ENCODE measurements at places on chromosomes 16 and 17. TPM values are rescaled to one million over a fixed set of nuclear protein-coding genes. Genes with fewer than 3 reads are reported as not detected.

- DNase-seq: no peak
Observed at GRCh38 chr17:1010086-1010450, 13.1 kb downstream of the TIMM22 start.

HSDL1 gene
- 12.5 TPM for total RNA-seq

- DNase-seq: no peak
Observed at GRCh38 chr17:62713086-62713881, 85.8 kb downstream of the MRC2 start.

MT1F gene
- total RNA-seq: 0.18 TPM

- no peak for DNase-seq
Observed at GRCh38 chr17:56395787-56396186, 197.7 kb upstream of the NOG start.

- peak; percentile 26 for DNase-seq
Observed at GRCh38 chr16:53743149-53743566, 39.2 kb downstream of the FTO start.

- no peak for DNase-seq
Observed at GRCh38 chr16:88610080-88610479, 28.3 kb upstream of the IL17C start.

DNA sequence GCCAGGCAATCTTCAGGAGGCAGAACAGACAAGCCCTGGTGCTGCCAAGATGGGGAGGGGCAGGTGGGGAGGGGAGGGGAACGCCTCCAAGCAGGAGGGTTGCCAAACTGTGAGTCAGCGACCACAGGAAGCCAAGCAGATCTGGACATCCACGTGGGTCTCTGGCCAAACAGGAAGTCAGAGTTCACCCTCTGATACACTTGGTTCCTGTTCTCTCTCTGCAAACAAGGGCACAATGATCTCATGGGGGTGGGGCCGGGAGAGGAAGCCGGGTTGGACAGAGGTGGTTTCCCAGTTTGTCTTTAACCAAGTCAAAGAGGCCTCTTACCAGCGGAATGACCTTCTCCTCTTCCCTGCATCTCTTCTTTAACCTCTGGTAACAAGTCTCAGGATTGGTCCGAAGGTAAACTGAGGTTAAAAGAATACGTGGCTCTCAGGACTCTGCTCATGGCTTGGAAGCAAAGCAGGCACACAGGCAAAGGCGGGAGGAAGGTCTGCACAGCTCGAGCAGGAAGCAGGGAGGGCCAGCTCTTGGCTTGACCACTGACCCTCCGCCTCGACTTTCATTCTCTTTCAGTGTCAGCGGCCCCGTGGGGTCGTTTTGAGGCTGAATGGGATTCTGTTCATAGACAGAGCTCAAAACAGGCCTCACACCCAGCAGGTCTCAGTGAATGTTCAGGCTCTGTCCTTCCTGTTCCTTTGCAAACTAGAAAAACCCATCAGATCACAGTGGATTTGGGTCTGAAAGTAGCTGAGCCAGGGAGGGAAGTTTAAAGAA is 32.9 kb downstream of the TK2 start:
- peak; percentile 99 for DNase-seq

DNA sequence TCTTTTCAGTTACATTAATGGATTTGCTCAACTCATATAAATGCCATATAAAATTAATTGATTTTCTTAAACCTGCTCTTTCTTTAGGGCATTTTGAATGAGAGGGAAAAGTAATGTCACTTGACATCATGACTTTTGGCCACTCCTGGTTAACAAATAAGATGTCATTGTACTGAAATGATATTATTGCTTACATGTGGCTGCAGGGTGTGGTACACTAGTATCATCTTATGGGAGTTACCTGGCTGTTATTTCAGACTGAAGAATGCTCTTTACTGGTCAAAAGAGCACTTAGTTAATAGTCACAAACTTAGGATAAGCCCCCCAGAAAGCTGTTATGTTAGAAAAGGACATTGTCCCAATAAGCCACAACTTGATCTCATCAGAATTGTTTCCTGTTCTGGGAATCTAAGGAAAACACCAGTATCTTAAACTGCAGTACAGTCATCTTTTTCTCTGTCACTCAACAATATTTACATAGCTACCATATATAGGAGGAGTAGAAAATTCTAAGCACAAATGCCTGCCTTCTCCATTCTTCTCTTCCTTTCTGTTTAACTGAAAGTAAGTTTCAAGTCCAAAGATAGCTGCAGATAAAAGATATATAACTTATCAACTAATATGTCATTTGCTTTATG is 53.9 kb upstream of the MRC2 start:
- DNase-seq: no peak

DNA sequence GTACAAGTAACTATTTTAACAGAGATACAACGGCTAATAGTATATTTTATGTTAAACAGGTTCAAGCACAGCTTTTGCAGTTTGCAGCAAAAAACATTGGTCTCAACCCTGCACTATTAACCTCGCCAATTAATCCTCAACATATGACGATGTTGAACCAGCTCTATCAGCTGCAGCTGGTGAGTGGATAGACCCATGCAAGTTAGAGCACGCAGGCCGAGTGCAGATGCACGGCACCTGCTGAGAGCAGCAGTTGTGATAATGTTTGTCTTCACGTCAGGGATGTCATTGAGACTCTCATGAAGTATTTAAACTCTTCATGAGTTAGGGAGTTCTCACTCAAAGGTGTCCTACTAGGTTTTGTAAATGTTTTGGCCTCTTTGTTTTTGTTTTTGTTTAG is 45.6 kb downstream of the TMC6 start:
- no peak for DNase-seq

DNA sequence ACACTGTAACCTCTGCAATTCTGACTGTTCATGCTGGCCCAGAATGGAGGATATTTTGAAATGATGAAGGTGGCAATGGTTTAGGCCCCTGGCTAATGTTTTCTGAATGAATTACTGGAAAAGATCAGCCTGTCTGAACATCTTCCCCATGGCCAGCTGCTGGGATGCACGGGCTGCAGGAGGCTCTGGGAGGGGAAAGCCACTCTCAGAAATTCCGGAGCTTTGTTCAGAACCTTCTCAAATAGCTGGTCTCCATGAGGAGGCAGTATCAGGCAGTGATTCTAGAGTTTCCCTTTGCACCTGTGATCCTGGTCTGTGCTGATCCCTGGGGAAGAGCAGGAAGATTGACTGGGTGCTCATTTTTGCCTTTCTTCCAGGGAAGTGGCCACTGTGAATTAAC is 5.0 kb downstream of the SLC6A2 start:
- no peak for DNase-seq

GRCh38 chr17:9080296-9080914 is 59.1 kb downstream of the NTN1 start:
- no peak for DNase-seq

DNA sequence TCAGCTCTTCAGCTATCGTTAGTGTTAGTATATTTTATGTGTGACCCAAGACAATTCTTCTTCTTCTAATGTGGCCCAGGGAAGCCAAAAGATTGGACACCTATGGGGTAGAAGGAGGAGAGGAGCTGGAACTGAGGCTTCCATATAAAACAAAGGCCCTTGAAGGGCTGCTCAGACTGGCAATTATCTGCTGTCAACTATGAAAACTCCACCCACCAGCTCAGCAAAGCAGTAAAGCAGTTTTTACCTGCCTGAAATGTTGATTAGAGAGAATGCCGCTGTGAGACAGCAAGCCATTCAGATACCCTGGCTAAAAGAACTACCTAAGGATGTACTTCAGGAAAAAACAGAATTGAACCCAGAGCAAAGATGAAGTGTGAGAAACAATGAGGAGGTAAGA is 45.9 kb upstream of the GNAO1 start:
- no peak for DNase-seq

GRCh38 chr17:56222255-56222654 is 69.0 kb downstream of the ANKFN1 start:
- peak; percentile 19 for DNase-seq

DNA sequence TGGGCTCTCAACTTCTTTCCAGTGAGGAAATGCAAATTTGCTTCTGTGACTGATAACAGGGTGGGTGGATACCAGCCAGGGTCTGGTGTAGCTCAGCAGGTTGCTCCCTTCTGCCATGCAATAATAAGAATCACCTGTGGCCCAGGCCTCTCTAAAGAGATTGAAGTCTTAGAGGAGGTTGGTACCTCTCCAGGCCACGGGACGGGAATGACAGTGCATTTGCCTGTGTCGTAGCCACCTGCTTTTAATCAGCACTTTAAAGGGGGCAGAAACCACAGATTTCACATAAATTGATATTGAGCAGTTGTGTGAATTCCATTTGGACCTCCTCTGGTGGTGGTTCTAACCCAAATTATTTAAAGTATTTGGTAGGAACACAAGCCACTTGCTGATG is 246.9 kb downstream of the PRKCA start:
- peak; percentile 92 for DNase-seq

CANT1 gene
- 33.4 TPM for total RNA-seq

PYDC1 gene
- total RNA-seq: not detected

DNA sequence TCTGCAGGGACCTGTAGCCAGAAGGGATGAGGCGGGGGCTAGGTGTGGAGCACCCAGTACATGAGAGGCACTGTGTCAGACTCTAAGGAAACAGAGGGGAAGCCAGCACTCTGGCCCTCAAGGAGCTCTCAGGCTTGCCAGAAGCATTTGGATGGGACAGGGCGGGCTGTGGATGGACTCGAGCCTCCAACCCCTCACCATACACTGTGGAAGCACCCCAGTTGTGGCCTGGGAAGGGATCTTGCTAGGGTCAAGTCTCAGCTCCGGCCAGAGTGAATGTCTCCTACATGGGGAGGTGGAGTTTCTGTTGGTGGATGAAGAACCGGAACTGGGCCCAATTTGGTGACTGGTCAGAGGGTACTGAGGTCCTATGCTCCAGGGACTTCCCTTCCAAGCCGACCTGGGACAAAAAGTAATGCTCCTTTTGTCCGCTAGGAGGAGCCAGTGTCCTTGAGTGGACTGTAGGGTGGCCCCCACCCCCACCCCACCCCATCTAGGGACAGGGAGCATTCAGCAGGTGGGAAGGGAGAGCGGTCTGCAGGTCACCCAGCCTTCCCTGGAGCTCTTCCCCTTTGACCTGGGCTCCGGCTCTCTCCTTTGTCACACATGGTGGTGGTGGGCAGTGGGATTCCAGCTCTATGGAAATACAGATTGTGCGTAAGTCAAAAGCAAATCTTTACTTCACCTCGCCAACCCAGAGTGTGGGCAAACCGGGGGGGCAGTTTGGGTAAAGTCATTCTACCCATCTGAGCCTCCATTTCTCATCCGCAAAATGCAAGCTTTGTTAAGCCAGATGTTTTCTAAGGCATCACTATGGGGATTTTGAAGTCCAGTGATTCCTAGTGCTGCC is 20.4 kb upstream of the PHB1 start:
- peak; percentile 51 for DNase-seq

- peak; percentile 77 for DNase-seq
Observed at GRCh38 chr17:77409282-77410161, 268.8 kb downstream of the SEC14L1 start.

NTN1 gene
- total RNA-seq: 0.81 TPM

DNA sequence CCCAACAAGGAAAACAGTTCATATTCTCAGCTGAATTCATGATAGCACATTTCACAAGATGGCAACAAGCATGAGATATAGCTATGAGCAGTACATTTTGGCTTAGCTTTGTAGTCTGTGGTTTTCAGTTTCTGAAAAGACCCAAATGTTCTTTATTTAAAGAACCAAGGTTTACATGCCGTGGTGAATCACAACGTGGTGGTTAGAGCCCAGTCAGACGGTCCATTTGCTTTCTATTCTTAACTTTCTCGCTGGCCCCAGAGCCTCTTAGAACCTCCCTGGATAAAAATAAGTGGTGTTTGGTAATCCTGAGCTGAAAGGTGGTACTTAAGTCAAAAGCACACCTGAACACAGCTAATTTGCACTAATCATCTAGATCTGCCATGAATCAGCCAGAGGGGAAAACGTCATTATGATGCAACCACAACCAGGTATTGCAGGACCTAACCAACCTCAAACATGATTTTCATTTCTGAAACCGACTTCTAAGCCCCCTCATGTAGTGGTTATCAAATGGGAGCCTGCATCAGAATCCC is 18.6 kb upstream of the HAPSTR1 start:
- DNase-seq: peak; percentile 93

DNA sequence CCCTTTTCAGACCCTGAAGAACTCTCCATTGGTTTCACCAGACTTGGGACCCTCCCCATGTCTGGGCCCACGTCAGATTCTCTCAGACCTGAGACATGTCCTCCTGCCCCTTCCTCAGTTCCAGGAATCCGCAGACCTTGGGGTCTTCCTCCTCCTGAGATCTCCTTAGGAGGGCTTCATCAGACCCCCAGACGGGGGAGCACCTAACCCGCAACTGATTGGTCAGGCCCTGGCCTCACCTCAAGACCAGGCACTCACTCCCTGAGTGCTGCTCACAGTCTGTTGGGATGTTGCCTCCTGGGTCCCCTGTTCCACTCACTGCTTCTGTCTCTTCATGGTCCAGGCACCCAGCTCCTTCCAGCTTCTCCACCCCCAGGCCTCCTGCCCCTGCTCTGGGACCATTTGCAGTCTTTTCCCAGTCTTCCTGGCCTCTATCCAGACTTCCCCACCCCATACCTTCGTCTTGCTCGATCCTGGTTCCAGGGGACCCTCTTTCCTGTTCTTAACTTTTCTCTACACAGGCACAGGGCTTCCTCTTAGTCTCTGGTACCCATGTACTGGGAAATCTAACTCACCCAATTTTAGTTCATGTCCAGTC is 1.2 kb downstream of the GID4 start:
- no peak for DNase-seq

GRCh38 chr17:81480140-81481072 is 32.2 kb downstream of the ACTG1 start:
- peak; percentile 81 for DNase-seq

- DNase-seq: no peak
Observed at GRCh38 chr16:79328402-79329165, 272.0 kb downstream of the MAF start.

DNA sequence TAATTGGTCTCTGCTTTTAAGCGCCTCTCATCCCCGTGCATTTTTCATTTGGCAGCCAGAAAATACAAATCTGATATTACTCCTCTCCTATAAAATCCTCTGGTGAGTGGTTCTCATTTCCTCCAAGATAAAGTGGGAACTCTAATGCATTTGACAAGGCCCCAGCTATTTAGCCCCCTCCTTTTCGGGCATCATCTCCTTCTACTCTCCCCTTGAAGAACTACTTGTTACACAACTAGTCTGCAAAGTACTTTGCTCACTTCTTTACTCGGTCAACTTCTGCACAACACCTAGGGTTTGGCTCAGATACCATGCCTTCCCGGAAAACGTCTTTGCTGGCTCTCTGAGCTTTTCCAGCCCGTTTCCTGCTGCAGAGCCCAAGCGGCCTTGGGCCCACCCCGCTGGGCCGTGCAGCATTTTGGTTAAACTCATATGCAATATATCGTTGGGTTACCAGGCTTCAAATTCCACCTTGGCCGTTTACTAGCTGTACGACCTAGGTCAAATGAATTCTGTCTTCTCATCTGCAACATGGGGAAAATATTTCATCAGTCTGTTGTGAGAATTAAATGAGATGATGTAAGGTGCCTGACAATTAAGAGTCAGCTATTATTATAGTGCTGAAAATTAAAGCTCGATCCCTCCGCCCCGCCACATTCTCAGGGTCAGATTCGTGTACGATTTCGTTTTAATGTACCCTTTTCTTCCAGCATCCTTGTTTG is 883 bp upstream of the TAF15 start:
- no peak for DNase-seq

All from fibroblast of the aortic adventitia (primary cell).